ENCODE measurements at places on chromosomes 4 and X.
A peak's percentile ranks its signal among the peaks of the same experiment; 100 is the strongest.

DNA sequence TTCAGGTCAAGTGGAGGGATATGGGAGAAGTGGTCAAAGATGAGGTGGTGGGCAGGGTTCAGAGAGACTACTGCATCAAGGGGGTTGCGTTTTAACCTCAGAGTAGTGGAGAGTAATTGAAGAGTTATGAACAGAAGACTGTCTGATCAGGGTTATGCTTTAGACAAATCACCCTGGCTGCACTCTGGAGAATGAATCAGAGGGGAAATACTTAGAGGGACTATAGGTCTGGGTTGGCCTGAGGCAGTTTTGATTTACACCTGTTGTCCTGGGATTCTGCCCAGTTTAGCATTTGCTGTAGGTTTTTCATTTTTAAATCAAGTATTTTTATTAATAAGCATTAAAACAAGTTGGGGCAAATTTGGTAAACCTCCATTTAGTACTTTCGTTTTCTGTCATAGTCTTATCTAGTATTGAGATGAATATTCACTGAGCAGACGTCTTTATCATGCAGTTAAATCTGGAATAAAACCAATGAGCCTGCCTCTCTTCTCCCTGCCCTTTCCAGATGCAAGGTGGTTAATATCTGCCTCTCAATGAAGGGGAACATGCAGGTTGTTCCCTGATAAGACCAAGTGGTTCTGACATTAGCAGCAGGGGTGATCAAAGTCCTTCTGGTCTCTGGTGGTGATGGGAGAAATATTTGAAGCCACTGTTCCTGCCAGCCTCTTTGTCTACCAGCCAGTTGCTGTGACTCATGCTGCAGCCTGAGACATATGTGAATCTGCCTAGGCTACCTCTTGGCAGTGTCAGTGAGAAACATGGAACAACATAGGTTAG lies 116.0 kb upstream of the RPS6KA3 start:
- DNase-seq: no peak
- peaks cover 20% of the 10 kb centered on the region for H3K27me3 ChIP-seq
- H3K36me3 ChIP-seq: no peaks in the 10 kb centered on the region
- peak overlapping the region; percentile 74 for H3K27ac ChIP-seq
- no peak overlapping the region for H3K4me3 ChIP-seq

GRCh38 chrX:69032601-69033000 lies 132.7 kb downstream of the PJA1 start:
- no peaks in the 10 kb centered on the region for H3K36me3 ChIP-seq
- DNase-seq: no peak
- no peaks in the 10 kb centered on the region for H3K27me3 ChIP-seq
- H3K4me1 ChIP-seq: no peaks in the 10 kb centered on the region
- H3K27ac ChIP-seq: no peak overlapping the region

DNA sequence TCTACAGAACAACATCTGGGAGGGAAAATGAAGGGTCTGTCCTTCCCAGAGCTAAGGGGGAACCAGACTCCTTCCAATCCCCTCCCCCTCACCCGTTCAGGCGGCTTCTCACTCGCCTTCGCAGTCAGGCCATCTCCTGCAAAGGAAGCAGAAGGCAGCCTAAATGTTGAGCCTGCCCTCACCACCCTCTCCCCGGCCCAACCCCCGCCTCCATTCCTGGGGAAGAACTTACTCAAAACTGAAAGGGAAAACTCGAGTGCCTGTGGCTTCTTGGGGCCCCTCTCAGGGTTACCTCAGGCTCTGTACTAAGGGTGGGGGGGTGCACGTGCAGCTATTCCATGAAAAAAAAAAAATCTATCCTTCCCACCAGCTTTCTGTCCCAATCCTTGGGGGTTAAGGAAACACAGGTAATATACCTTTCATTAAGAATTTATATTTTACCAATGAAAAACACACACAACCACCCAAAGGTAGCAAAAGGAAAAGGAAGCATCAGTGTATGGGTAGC lies 2.4 kb downstream of the ZMYM3 start:
- H3K4me1 ChIP-seq: peaks cover 27% of the 10 kb centered on the region

GRCh38 chr4:87632469-87632868 lies 17.6 kb upstream of the DMP1 start:
- no peaks in the 10 kb centered on the region for H3K27me3 ChIP-seq
- no peak for DNase-seq
- H3K27ac ChIP-seq: no peak overlapping the region

- no peaks in the 10 kb centered on the region for H3K36me3 ChIP-seq
- DNase-seq: no peak
- no peak overlapping the region for H3K4me3 ChIP-seq
- no peaks in the 10 kb centered on the region for H3K4me1 ChIP-seq
- peaks cover 6% of the 10 kb centered on the region for H3K27me3 ChIP-seq
- H3K27ac ChIP-seq: no peak overlapping the region
Measured at GRCh38 chr4:138616775-138617174, 374.6 kb upstream of the SLC7A11 start.

DNA sequence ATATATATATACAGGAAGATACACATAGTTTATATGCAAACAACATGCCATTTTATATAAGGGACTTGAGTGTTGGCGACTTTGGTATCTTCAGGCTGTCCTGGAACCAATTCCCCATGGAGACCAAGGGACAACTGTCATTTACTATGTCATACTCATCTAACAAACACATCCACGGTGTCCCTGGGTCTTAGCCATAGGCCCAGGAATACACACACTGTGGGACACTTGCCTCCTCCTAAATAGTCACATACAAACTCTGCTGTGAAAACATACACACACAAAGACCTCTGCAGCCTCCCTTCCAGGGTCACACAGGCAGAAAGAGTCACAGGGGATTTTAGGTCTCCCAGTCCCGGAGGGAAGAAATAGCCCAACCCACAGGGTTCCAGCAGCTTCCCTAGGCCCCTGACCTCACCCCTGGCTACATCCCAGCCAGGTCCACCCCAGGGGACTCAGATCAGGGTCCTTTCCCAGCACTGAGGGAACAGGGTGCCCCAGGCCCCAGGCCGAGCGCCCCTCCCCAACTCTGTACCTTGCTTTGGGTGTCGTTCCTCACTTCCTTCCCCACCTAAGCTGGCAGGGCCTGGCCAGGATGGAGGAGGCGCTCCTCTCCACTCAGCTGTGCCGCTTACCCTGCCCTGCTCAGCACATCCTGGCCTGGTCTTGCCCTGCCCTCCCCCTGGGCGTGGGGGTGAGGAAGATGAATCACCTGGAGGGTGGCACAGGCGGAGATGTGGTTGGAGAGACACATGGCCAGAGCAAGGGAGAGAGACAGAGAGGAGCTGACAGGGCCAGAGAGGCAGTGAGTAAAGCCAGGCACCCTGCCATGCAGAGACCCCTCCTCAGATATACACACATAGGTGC lies 21.8 kb downstream of the FGD1 start:
- no peaks in the 10 kb centered on the region for H3K36me3 ChIP-seq
- no peaks in the 10 kb centered on the region for H3K27me3 ChIP-seq
- DNase-seq: no peak
- peaks cover under 1% of the 10 kb centered on the region for H3K4me1 ChIP-seq
